ENCODE measurements at places on chromosomes 6 and 20. TPM values are rescaled to one million over a fixed set of nuclear protein-coding genes. Genes with fewer than 3 reads are reported as not detected.

CAP2 gene
- not detected for total RNA-seq

KIFC1 gene
- total RNA-seq = 96.0 TPM

DCDC2 gene
- total RNA-seq = not detected

GSTA3 gene
- not detected for total RNA-seq

PDYN gene
- total RNA-seq = not detected

FITM2 gene
- total RNA-seq = 2.0 TPM

NFYA gene
- total RNA-seq = 31.1 TPM

ROS1 gene
- not detected for total RNA-seq

SLC35F1 gene
- total RNA-seq = 0.09 TPM

PAX1 gene
- not detected for total RNA-seq

SPTLC3 gene
- 0.77 TPM for total RNA-seq

SNAI1 gene
- total RNA-seq = 1.4 TPM

NOTCH4 gene
- 1.2 TPM for total RNA-seq

GNMT gene
- 0.25 TPM for total RNA-seq

MLN gene
- not detected for total RNA-seq
